ENCODE measurements at places on chromosomes 13 and 19. TPM values are rescaled to one million over a fixed set of nuclear protein-coding genes. Genes with fewer than 3 reads are reported as not detected.

Gene NCLN
- total RNA-seq: 68.8 TPM

Gene ZNF180
- total RNA-seq: 8.4 TPM

Gene PNMA8B
- 1.5 TPM for total RNA-seq

Gene OR7A5
- not detected for total RNA-seq

Gene ZSWIM9
- total RNA-seq: 7.7 TPM

GRCh38 chr19:17076543-17076991 is 990 bp downstream of the MYO9B start:
- H3K27me3 ChIP-seq: no peaks in the 10 kb centered on the region
- DNase-seq: no peak
- H3K27ac ChIP-seq: peak overlapping the region; percentile 77
- H3K4me3 ChIP-seq: peak overlapping the region; percentile 76

DNA sequence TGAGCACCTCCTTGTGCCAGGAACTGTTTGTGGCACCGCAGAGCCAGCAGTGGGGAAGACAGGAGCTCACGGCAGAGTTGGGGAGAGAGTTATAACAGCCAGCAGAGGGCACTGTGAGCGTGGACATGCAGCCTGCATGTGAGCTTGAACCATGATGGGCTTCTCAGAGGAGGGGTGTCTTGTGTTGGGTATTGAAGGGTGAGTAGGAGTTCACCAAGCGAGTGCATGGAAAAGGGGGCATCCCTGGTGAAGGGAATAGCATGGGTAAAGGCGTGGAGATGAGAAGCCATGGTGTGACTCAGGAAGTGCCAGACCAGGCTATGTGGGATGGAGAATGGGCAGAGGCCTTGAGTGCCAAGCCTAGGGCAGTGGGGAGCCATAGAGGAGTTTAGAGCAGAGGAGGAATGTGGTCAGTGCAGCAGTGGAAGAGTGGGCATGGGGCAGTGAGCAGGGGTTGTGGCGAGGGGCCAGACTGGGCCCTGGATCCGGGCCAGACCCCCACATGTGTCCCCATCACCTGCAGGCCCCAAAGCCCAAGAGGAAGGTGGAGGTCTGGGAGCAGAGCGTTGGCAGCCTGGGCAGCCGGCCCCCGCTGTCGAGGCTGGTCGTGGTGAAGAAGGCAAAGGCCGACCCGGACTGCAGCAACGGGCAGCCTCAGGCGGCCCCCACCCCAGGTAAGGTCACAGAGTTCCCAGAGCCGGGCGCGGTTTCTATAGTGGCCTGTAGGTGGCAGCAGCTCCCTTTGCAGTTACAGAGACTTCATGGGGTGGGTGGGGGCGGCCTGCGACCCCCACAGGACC is 11.8 kb upstream of the SHD start:
- DNase-seq: peak; percentile 70
- no peaks in the 10 kb centered on the region for H3K4me1 ChIP-seq
- H3K4me3 ChIP-seq: no peak overlapping the region
- no peak overlapping the region for H3K27ac ChIP-seq
- H3K36me3 ChIP-seq: peaks cover 88% of the 10 kb centered on the region

DNA sequence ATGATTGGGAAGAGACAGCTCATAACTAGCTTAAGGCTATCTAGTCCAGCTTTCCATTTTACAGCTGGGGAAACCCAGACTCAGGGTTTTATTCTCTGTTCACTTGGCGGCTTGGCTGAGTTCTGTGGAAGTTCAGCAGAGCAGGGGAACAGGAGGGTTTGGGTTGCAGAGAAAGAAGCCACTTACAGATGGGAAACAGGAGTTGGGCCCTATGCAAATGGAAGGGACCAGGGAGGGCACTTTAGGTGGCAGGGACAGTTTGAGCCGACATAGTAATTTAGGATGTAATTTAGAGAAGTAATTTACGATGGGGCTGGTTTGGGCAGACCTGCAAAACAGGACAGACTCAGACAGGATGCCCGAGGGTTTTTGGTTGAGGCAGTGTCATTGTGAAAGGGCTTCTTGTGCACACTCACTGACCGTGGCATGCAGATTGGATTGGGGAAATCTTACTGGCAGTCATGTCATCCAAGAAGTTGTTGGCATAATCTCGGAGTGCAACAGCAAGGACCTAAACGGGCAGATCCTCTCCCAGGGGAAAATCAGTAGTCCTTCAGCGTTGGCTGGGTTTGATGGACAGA is 47.3 kb upstream of the GPR183 start:
- peaks cover 23% of the 10 kb centered on the region for H3K4me1 ChIP-seq
- H3K36me3 ChIP-seq: peaks cover 11% of the 10 kb centered on the region
- H3K27me3 ChIP-seq: no peaks in the 10 kb centered on the region
- no peak for DNase-seq
- peak overlapping the region; percentile 84 for H3K27ac ChIP-seq
- H3K4me3 ChIP-seq: no peak overlapping the region

DNA sequence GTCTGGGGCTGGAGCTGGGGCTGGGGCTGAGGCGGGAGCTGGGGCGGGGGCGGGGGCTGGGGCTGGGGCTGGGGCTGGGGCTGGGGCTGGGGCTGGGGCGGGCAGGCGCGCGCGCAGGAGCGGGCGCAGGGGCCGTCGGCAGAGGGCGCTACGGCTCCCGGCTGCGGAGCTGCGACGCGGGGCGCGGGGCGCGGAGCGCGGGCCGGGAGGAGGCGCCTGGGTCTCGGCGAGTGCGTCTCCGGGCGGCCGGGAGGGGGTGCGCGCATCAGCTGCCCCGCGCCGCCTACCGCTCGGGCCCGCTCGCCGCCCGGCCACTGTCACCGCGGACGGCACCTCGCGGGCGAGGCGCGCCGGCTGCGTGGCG is 422 bp upstream of the MTUS2 start:
- no peak overlapping the region for H3K4me3 ChIP-seq
- peaks cover 56% of the 10 kb centered on the region for H3K27me3 ChIP-seq
- H3K4me1 ChIP-seq: peaks cover 7% of the 10 kb centered on the region
- no peak overlapping the region for H3K27ac ChIP-seq
- DNase-seq: peak; percentile 59

DNA sequence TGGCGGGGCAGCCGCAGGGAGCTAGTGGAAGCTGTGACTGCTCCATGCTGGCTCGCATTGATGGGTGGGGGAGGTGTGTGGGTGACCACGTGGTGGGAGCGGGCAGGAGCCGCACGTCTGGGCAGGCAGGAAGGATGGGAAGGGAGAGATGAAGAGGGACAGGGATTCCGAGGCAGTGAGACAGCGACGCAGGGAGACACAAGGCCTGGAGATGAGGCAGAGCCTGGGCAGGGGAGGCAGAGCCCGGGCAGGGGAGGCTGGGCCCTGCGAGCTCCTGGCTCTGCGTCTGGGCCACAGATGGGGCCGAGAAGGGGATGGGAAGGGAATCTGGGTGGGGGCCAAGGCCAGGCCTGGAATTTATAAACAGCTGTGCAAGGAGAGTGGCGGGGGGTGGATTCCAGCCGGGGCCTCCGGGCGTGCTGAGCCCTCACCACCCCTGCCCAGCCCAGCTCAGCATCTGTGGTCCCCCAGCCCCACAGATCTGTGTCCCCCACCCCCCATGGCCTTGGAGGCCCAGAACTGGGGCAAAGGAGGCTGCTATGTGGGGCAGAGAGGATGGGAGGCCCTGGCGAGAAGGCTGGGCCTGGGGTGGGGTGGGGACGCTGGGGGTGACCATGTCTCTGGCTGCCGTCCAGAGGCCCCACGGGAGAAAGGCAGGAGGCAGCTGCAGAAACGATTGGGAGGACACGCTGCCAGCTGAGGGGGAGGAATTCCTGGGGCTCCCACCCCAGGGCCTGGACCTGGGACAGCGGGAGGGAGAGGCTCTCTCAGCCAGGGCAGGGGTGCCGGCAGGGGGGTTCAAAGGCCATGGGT is 6.0 kb downstream of the EHD2 start:
- H3K27me3 ChIP-seq: no peaks in the 10 kb centered on the region
- peaks cover 29% of the 10 kb centered on the region for H3K36me3 ChIP-seq
- peak; percentile 81 for DNase-seq
- peaks cover 73% of the 10 kb centered on the region for H3K4me1 ChIP-seq

DNA sequence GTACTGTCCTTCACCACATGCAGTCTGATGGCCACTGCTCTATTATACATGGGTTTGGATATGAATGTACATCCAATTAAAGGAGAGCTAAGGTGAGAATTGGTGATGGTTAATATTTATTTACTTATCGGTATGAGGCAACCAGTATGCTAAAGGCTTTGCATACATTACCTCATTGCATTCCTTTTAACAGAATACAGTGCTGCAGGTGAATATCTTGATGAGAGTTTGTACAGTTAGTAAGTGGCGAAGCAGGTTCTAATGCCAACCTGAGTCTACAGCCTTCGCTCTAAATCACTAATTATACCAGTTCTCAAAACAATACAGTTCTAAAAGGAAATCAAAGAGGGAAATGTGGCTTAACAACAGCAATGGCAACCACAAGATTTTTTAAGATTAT is 284.1 kb downstream of the ITGBL1 start:
- no peak overlapping the region for H3K4me3 ChIP-seq
- H3K36me3 ChIP-seq: no peaks in the 10 kb centered on the region
- no peak overlapping the region for H3K27ac ChIP-seq
- no peaks in the 10 kb centered on the region for H3K4me1 ChIP-seq
- DNase-seq: no peak
- H3K27me3 ChIP-seq: no peaks in the 10 kb centered on the region

DNA sequence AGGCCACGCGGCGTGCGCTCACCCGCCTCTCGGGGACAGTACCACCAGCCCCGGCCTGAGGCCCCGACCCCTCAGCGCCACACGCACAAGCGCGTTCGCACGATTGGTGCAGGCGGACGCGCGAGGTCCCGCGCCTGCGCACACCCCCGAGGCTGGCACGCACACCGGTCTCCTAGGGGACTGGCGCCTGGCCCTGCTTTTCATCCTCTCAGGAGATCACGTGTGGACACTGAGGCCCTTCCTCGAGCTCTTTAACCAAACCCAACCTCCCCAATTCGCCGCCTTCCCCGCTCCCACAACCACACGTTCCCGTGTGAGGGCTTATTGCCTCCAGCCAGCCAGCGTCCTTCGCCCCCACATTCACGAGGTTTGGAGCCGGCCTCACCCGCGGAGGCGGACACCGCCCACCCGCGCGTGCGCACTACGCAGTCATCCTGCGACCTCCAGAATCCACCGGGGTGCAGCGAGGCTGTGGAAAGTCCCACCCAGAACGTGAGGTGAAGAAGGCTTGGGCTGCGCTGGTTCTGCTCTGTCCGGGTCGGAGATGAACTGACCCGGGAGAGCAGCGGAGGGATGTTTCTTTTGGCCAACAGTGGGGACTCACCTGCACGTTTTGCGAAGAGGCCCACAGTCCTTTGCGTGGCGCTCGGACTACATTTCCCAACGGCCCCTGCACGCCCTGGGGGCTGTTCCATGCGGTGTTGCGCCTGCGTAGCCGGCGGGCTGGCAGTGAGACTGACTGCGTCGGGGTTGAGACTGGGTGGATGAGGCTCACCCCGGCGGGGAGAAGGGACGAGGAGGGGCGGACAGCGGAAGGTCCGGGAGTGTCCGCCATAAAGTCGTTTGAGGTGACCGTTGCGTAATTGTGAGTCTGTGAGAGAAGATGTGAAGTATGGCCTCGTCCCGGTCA is 539 bp upstream of the ZNF667 start:
- peak overlapping the region; percentile 50 for H3K27ac ChIP-seq
- H3K4me1 ChIP-seq: no peaks in the 10 kb centered on the region
- H3K36me3 ChIP-seq: no peaks in the 10 kb centered on the region
- H3K27me3 ChIP-seq: peaks cover 4% of the 10 kb centered on the region
- H3K4me3 ChIP-seq: peak overlapping the region; percentile 76
- DNase-seq: peak; percentile 76

DNA sequence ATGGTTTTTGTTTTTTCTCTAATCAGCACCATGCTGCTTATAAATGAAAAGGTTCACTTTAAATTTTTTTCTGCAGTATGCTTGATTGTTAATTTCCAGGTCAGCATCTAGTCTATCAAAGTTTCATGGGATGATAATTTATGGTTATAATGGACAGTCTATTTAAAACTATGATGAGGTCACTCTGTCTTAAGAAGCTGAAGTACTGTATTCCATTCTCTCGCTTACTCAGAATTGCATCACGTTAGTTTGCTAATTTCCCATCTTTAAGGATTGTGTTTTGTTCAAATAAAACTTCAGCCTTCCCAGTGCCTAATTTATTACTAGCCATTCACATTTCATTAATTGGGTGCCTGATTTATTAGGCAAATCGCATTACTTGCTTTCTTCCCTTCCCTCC is 94.3 kb downstream of the GPC6 start:
- no peaks in the 10 kb centered on the region for H3K27me3 ChIP-seq
- H3K27ac ChIP-seq: no peak overlapping the region
- H3K4me3 ChIP-seq: no peak overlapping the region

- H3K27me3 ChIP-seq: no peaks in the 10 kb centered on the region
- DNase-seq: no peak
- no peak overlapping the region for H3K27ac ChIP-seq
- H3K36me3 ChIP-seq: no peaks in the 10 kb centered on the region
- peaks cover 22% of the 10 kb centered on the region for H3K4me1 ChIP-seq
These were observed 344.6 kb downstream of the DNAJC15 start for GRCh38 chr13:43368003-43368402.

GRCh38 chr13:48585456-48585840 is 52.6 kb upstream of the RCBTB2 start:
- H3K27ac ChIP-seq: no peak overlapping the region
- H3K27me3 ChIP-seq: no peaks in the 10 kb centered on the region
- no peak for DNase-seq
- peaks cover 25% of the 10 kb centered on the region for H3K4me1 ChIP-seq
- no peak overlapping the region for H3K4me3 ChIP-seq
